ENCODE measurements at places on chromosomes 7 and 10.

GRCh38 chr7:64879800-64880199 is 23.3 kb upstream of the ZNF273 start:
- no peak for DNase-seq

- no peak for DNase-seq
Measured at GRCh38 chr10:52633266-52633665, 139.3 kb downstream of the MBL2 start.

- DNase-seq: no peak
Measured at GRCh38 chr7:34070511-34071323, 165.4 kb downstream of the BMPER start.

GRCh38 chr10:127013691-127014473 is 108.7 kb downstream of the DOCK1 start:
- DNase-seq: no peak

DNA sequence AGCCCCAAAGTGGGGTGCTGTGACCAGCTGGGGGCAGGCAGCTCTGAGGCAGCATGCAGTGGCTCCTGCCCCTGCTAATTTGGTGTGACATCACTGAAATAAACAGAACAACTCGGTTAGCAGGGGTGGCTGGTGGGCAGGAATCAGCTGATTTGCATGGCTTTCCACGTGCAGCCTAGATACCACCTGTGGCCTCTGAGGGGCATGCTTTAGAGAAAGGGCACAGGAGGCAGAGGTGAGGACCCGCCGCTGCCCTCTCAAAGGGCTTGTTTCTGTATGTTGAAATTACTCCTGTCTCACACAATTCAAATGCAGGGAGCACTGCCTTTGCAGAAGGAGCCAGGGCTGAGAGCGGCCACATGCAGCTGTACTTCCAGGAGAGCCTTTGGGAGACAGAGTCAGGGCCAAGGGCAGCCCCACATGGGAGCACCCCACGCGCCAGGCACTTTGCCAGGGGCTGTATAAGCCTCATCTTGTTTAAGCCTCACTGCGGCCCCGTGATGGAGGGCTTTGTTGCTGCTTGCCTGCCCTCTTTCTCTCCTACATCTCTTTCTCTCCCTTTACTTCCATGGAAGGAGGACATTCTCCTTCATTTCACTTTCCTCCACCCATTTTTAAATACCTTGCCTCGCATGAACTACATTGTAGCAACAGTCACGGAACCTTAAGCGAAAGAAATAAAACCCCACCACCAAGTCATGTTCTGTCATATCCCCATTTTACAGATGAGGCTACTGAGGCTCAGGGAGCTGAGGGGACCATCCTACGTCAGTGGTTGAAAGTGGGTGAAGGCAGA is 137.7 kb downstream of the ZMIZ1 start:
- no peak for DNase-seq

- peak; percentile 91 for DNase-seq
Measured at GRCh38 chr10:90834326-90834725, 23.5 kb downstream of the HTR7 start.

- no peak for DNase-seq
Measured at GRCh38 chr10:33215154-33215553, 119.3 kb downstream of the NRP1 start.

GRCh38 chr10:24652381-24652957 is 71.2 kb downstream of the ARHGAP21 start:
- DNase-seq: no peak

DNA sequence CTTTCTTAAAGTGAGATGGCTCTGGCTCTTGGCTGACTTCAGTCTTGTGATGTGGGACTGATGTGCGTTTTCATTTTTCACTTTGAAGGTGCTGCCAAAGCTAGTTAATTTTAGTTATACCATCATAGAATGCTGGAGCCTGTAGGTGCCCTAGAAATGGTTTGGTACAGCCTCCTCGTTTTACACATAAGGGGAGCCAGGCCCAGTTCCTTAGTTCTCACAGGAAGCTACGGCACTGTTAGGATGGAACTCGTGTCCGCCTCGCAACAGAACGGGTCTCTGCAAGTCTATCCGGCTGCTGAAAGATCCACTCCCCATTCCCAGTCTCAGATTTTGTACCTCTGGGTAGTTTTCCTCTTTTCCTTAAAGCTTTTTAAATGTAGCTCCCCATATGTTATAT is 173.2 kb upstream of the PRPS1L1 start:
- DNase-seq: no peak

DNA sequence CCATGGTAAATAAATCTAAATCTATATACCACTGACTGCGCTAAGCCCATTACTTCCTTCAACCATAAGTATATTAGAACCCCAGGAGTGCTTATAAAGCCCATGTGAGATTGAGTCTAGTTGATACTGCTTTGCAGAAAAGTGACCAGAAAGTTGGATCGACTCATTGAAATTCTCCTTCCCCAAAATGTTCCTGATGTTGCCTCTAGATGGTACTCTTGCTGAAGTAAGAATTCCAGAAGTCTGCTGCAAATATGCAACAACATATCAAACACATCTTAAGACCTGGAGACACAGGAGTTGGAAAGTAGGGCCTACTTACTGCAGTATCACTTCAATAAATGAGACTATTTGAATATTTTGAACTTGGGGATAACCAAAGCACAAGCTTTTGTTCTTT is 550.8 kb downstream of the IPMK start:
- no peak for DNase-seq

DNA sequence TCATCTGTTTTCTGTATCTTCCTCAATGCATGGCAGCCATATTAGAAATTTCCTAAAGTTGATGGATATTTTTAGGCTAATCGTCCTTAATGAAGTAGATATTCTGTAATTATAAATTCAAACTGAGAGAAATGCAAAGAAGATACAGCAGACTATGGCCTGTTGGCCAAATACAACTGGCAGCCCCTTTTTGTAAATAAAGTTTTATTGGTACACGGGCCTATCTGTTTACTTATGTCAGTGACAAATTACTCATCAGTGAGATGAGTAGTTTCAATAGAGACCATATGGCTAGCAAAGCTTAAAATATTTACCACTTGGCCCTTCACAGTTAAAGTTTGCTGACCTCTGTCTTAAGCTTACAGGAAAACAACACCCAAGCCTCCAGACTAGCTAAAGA is 112.3 kb downstream of the HTR7 start:
- DNase-seq: no peak

- DNase-seq: no peak
Measured at GRCh38 chr7:135938086-135938485, 39.1 kb downstream of the MTPN start.

DNA sequence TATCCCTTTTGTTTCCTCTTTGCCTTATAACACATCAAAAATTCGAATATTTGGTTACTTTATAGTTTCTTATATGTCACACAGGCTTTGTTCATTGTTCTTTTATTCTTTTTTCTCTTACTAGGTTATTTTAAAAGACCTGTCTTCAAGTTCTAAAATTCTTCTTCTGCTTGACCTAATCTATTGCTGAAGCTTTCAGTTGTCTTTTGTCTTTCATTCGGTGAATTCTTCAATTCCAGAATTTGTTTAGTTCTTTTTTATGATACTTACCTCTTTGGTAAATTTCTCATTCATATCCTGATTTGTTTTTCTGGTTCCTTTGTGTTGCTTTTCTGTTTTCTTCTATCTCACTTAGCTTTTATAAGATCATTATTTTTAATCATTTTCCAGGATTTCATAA is 188.4 kb downstream of the ZEB1 start:
- DNase-seq: no peak

- DNase-seq: no peak
Measured at GRCh38 chr10:135132-135600, at the start of gene ZMYND11. Gene ZMYND11, plus strand, starts transcription at chr10:135455. Its CDS starts 44,558 bp downstream, at chr10:180013.

- no peak for DNase-seq
Measured at GRCh38 chr7:23475576-23475839, 5.2 kb upstream of the IGF2BP3 start.

DNA sequence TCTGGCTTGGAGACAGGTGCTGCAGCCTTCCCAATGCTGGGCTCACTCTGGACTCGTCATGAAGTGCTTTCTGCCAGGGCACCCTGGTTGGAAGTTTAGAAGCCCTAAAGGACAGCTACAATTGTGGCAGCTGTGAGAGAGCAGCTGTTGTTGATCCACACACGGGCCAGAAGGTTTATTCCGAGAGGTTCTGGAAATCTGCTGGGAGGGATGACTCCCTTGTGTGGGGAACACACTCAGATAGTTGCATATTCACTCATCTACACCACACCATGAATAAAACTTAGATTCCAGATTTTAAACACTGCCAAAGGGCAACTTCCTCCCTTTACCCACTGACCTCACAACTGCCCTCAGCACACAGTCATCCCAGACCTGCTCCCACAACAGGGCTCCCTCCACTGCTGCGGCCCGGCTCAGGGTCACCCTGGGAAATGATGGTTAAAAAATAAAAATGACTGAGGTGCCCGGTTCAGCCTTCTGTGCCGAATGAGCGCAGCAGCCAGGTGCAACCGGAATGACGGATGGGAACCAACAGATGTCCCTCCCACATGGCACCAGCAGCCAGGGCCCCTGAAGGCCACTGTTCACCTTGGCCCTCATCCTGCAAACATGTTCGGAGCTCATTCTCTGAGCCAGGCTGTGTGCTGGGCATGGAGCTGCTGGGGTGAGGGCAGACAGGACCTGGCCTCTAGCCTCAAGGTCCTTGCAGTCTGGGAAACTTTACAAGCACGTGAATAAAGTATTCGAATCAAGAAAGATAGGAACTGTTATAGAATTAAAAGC is 40.2 kb downstream of the ASB13 start:
- no peak for DNase-seq

DNA sequence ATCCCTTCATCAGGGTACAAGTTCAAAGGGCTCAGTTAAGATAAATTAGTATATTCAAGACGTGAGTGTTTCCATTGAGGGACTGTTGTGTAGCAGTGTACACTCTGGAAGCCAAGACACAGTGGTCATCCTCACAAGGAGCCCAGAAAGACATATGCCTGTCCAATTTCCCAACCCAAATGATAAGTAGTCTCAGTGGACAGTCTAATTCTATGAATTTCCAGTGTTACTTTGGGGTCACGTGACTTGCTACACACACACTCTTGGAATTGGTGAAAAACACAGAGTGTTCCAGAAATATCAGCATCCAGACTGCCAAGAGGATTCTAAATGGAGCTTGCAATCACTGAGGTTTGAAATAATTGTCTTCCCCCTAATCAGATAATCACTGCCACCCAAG is 365.1 kb downstream of the WDR11 start:
- DNase-seq: no peak

- no peak for DNase-seq
Measured at GRCh38 chr10:23157691-23158369, 34.3 kb upstream of the PTF1A start.

DNA sequence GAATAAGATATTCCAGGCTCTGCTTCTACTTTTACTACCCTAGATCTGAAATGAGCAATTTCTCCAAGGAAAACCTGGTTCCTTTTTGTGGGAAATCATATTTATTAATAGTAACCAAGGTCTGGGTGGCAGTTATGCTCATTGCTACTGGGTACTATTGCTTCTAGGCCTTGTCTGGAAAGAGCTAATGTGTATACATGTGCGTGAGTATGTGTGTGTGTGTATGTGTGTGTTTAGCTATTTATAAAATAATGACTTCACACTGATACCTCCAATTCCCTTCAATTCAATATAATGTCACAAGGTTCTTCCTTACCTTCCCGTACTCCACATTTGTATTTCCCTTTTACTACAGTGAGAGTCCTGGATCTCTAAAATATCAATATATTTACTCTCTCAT is 26.0 kb upstream of the PLCE1 start:
- DNase-seq: no peak

DNA sequence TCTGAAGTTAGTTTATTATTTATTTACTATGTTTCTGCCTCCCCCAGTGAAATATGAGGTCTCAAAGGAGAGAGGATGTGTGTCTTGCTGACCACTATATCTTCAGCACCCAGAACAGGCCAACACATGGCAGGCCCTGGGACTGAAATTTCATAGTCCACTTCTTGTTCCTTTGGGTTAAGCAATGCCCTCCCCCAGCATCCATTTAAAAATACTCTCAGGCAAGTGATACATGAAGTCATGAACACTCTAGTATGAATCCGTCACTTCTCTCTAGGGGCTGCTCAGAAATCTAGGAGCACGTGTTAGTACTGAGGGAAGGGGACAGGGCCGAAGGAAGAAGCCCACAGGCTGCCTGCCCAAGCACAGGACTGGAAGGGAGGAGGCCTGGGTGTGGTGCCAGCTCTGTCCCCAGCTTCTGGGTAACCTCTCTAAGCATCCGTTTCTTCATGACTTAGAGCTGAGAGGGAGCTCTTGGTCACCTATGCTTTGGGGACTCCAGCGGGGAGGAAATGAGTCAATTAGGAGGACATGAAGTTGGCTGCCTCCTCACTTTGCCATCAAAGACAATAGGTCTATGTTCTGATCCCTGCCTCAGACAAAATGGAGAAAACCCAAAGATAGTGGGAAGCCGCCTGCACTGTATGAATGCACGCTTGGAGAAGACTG is 119.2 kb downstream of the KCNMA1 start:
- no peak for DNase-seq

DNA sequence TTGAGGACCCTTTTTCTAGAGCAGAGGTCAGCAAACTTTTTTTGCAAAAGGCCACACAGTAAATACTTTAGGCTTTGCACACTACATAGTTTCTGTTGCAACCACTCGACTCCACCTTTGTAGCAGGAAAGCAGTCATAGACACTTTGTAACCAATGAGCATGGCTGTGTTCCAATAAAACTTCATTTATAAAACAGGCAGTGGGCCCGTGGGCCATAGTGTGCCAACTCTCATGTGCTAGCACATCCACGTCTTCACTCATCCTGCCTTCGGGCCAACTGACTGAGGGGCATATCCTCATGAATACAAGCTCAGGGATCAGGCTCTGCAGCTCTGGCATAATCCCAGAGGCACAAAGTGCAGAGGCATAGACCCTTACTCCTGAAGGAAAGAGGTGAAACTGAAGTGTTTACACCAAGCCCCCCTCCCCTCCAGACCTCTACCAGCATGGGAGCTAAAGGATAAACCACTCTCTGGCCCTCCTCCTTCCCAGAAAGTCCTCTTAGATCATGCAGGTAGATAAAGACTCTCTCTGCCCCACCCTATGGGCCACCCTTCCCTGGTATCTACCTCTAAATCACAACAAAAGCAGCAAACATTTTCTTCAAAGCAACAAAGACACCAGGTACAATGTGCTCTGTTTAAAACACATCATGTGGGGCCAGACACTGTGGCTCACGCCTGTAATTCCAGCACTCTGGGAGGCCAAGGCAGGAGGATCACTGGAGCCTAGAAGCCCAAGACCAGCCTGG is 71.0 kb downstream of the DLG5 start:
- DNase-seq: no peak

- no peak for DNase-seq
Measured at GRCh38 chr10:21100871-21101514, 203.9 kb upstream of the NEBL start.

GRCh38 chr10:80260295-80261243 is 28.9 kb downstream of the MAT1A start:
- DNase-seq: no peak

GRCh38 chr10:96690755-96691730 is 29.3 kb downstream of the PIK3AP1 start:
- DNase-seq: no peak

- no peak for DNase-seq
Measured at GRCh38 chr7:52450816-52451215, 584.6 kb upstream of the POM121L12 start.

GRCh38 chr10:5622186-5622960 is 44.0 kb downstream of the ASB13 start:
- DNase-seq: no peak

GRCh38 chr10:97764519-97764931 is 7.3 kb downstream of the SFRP5 start:
- DNase-seq: no peak

All from epithelial cell of prostate (primary cell).